ENCODE measurements at places on chromosomes 1 and 21. TPM values are rescaled to one million over a fixed set of nuclear protein-coding genes. Genes with fewer than 3 reads are reported as not detected.
A peak's percentile ranks its signal among the peaks of the same experiment; 100 is the strongest.

Gene CD53
- not detected for total RNA-seq

DNA sequence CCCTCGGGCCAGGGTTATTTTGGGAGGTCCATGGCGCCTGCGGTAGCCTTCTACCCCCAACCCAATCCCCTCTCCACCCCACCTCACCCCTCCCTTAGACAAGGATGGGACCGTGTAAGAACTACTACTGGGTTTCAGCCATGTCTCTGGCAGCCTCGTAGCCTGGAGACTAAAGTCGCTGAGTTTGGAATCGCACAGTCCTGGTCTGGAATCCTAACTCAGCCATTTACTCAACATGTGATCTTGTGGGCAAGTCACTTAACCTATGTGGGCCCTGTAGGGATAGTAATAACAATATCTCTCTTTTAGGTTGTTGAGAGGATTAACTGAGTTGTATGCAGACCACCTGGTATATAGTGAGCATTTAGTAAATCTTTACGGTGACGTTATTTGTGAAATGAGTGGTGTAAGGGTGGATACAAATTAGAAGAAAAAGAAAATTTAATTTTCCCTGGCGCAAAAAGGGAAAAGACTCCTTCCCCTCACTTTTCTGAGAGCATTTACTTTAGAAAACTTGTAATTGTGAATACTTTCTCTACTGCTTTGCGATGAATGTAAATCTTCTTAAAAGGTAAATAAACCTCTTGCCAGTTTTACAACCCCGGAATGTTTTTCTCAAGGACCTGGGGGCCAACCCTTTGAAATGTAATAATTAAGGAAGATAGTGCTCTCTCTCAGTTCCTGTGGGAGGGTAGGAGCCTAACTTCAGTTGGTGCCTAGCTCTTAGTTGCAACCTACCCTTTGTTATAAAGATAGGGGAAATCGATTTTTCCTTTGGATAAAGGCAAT is 615 bp upstream of the MRPS15 start:
- H3K4me1 ChIP-seq, result peaks cover 21% of the 10 kb centered on the region
- no peak for DNase-seq
- H3K36me3 ChIP-seq, result peaks cover 11% of the 10 kb centered on the region
- peak overlapping the region; percentile 99 for H3K4me3 ChIP-seq
- no peaks in the 10 kb centered on the region for H3K27me3 ChIP-seq

Gene B3GALT5
- not detected for total RNA-seq

Gene PKLR
- not detected for total RNA-seq

DNA sequence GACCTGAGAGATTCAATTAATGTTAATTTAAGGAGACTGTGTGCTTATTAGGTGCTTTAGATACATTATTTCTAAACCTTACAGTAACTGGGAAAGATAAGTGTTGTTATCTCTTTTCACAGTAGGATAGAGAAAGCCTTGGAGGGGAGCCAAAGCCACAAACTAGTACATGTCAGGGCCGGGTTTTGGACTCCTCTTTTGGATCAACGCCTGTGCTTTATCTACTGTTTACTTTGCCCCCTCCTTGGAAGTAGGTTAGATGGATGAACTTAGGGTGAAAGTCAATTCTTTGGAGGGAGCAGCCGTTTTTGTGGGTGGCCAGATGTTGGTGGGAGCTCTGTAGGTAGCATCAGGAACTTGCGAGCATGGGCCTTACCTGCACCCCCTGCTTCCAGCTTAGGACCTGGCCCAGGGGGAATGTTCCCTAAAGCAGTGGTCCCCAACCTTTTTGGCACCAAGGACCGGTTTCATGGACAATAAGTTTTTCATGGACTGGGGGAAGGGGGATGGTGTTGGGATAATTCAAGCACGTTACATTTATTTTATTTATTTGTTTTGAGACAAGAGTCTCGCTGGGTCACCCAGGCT is 1.7 kb downstream of the HHAT start:
- H3K4me1 ChIP-seq, result peaks cover 17% of the 10 kb centered on the region
- no peak overlapping the region for H3K27ac ChIP-seq

Gene PDZK1IP1
- not detected for total RNA-seq

Gene ZMYND12
- 0.40 TPM for total RNA-seq

DNA sequence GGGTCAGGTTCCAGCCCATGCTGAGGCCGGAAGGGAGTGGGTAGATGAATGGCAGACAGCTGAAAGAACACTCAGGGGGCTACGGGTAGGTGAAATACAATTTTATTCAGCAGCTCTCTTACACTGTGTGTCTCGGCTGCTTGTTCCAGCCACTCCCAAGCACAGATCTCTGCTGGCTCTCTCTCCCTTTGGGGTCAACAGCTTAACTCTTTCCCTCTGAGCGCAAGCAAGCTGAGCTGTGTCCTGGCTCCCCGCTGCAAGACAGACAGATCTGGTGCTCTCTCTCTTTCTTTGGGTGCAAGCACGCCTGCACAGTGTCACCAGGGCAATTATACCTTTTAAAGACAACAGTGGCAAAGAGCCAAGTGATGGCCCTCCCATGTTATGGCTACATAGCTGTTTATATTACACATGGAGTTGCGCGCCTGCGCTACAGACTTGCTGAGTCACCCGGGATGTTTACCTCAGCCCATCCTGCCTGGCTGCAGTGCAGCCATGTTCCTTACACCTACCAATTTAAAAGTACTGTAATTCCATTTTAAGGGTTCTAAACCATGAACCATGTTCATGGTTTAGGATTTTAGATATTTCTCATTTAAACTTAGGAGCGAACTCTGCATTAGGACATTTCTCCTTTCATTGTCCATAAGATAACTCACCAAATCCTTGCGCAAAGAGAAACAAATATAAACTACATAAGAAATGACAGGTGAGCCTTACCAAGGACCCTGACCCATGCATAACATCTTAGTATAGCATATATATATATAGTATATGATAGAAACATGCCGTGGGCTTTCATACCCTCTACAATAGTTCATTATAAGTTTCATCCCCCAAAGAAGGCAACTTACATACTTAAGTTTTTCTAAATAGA is 396.5 kb downstream of the SMYD3 start:
- H3K36me3 ChIP-seq, result no peaks in the 10 kb centered on the region
- H3K27ac ChIP-seq, result peak overlapping the region; percentile 64
- DNase-seq, result no peak
- H3K4me1 ChIP-seq, result peaks cover 32% of the 10 kb centered on the region
- no peak overlapping the region for H3K4me3 ChIP-seq
- H3K27me3 ChIP-seq, result no peaks in the 10 kb centered on the region

Gene LSS
- 101 TPM for total RNA-seq

Gene RSPH1
- total RNA-seq, result 0.19 TPM

Gene PWP2
- total RNA-seq, result 0.75 TPM

GRCh38 chr1:10188133-10188650 is 22.2 kb upstream of the KIF1B start:
- DNase-seq, result no peak
- no peak overlapping the region for H3K27ac ChIP-seq
- H3K27me3 ChIP-seq, result peaks cover under 1% of the 10 kb centered on the region
- H3K36me3 ChIP-seq, result peaks cover 5% of the 10 kb centered on the region

DNA sequence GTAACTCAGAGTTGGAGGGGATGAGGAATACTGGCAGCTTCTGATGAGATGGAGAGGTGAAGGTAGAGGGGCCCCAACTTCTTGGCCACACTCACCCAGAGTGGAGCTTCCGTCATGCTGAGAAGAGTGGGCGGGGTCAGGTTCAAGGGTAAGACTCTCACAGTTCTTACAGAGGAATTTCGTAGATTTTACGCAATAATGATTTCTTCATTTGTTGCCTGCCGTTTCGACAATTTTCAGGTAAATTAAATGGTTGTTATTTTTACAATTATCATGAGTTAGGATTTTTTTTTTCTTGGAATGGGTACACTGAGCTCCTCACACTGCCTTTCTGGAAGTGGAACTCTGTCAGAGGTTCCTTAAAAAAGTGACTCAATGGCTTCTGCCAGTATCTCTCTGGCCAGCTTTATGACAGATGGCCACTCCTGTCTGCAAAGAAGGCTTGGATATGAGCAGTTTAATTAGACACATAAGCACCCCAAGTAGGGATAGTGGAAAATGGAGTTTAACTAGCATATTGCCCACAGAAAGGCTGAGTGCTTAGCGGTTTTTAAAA is 13.8 kb upstream of the NLRP3 start:
- no peak overlapping the region for H3K27ac ChIP-seq
- no peak for DNase-seq
- H3K36me3 ChIP-seq, result no peaks in the 10 kb centered on the region
- H3K4me1 ChIP-seq, result peaks cover 7% of the 10 kb centered on the region
- H3K27me3 ChIP-seq, result peaks cover 8% of the 10 kb centered on the region

GRCh38 chr21:44755227-44755626 is 43.9 kb upstream of the TSPEAR start:
- peaks cover 10% of the 10 kb centered on the region for H3K4me1 ChIP-seq
- no peak overlapping the region for H3K4me3 ChIP-seq
- H3K27me3 ChIP-seq, result no peaks in the 10 kb centered on the region
- no peak for DNase-seq
- no peaks in the 10 kb centered on the region for H3K36me3 ChIP-seq

Gene MXRA8
- 440 TPM for total RNA-seq

Gene PAPPA2
- total RNA-seq, result not detected

DNA sequence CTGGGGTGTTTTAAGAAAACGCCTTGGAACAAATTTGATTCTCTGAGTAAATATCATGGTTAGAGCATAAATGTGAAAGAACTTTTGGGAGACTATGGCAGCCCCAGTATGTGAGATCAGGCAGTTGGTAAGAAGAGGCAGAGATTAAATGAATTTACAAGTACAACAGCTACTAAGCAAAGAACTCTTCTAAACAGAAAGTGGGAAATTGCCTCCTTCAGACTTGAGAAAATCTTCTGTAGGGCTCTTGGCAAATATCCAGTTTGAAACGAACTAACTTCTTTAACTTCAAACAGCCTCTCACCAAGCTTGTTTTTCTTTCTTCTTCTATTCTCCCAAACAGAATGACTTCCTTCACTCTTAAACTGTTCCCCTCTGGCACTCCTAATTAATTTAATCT is 337.7 kb downstream of the SIPA1L2 start:
- H3K27me3 ChIP-seq, result no peaks in the 10 kb centered on the region
- peak overlapping the region; percentile 28 for H3K4me3 ChIP-seq
- H3K4me1 ChIP-seq, result peaks cover 42% of the 10 kb centered on the region
- DNase-seq, result no peak

- no peak overlapping the region for H3K4me3 ChIP-seq
- H3K36me3 ChIP-seq, result no peaks in the 10 kb centered on the region
- DNase-seq, result no peak
- peaks cover 7% of the 10 kb centered on the region for H3K4me1 ChIP-seq
Observed at GRCh38 chr1:225448146-225448805, 20.4 kb upstream of the LBR start.

Measured in osteocyte (in vitro differentiated cells).